ENCODE measurements at places on chromosomes 7 and 10. TPM values are rescaled to one million over a fixed set of nuclear protein-coding genes. Genes with fewer than 3 reads are reported as not detected.
A peak's percentile ranks its signal among the peaks of the same experiment; 100 is the strongest.

The DPP6 gene
- total RNA-seq, result 0.20 TPM

The ALKBH4 gene
- total RNA-seq, result 11.0 TPM

The GPR158 gene
- total RNA-seq, result 1.4 TPM

The MACC1 gene
- 0.04 TPM for total RNA-seq

The FAM221A gene
- 21.3 TPM for total RNA-seq

The DRGX gene
- total RNA-seq, result not detected

The PNLIP gene
- total RNA-seq, result 0.64 TPM

The EPO gene
- total RNA-seq, result not detected

The OPN4 gene
- total RNA-seq, result 0.11 TPM

The MET gene
- total RNA-seq, result 8.5 TPM

GRCh38 chr10:77392236-77392721 lies 245.3 kb downstream of the KCNMA1 start:
- ATAC-seq, result peak; percentile 11

DNA sequence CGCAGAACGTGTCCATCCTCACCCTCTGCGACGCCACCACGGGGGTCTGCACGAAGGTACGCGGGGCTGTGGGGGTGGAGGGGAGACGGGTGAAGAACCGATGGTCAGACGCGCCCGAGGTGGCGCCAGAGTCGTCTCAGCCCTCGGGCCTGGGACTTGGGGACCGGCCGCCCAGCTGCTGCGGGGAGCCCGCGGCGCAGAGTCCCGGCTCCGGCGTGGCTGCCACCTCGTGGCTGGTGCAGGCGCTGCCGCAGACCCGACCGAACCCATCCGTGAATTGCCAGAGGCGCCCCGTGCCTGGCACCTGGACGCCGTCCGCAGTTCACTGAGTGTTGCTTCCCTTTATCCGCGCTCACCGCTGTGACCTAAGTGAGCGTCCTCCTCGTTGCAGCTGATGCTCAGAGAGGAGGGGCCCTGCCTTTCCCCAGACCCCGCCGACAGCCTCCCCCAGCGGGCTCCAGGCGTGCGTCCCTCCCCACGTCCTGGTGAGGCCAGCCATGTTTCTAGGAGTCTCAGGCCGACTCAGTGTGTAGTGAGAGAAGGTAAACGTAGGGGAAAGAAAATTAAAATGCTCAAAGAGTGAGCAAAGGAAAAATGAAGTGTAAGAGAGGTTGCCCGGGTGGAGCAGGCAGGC lies 208.7 kb downstream of the PAXIP1 start:
- ATAC-seq, result no peak

DNA sequence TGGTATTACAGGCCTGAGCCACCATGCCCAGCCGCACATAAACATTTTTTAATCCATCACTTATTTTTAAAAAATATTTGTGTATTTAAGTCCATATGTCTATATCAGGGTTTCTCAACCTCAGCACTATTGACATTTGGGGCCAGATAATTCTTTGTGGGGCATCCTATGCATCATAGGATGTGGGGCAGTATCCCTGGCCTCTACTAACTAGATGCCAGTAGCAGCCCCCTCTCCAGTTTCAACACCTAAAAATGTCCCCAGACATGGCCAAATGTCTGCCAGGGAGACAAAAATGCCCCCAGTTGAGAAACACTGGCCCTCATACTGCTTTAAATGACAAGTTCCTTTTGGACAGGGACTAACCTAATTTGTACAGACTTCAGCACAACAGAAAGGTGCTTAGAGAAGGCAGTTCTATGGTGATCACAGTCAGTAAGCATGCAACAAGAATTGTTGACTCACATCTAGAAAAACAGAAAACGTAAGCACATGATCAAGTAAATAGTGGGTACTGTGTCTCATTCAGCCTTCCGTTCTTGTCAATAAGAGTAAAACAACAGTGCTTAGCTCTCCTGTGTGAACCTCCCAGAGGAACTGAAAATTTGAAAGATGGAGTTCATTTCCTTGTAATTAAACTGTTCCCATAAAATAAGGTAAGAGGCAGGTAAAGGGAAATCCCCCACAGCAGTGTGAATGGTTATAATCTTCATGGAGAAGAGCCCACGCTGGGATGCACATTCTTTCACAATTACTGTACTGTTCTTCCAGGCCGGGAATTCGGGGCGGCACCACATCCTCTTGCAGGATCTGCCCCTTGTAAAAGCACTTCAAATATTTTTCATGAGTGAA lies 17.3 kb upstream of the ADRB1 start:
- peak; percentile 87 for ATAC-seq

GRCh38 chr7:66776800-66777442 lies 36.4 kb downstream of the RABGEF1 start:
- no peak for ATAC-seq

DNA sequence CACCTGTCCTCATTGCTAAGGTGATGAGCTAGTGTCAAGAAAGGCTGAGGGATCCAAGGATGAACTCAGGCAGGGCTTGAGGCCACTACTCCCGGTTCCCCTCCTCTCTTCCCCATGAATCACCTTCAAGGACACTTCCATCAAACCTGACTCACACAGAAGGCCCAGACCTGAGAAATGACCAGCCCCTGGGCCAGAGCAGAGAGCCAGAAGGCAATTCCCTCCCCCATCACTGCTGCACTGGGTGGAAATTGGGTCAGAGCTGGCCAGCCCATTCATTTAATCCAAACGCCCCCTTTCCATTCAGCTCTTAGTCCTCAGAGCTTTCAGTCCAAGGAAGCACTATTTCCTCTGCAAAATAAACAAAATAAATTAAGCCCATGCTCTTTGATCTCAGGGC lies 182.0 kb downstream of the KCNMA1 start:
- ATAC-seq, result no peak

- no peak for ATAC-seq
Observed at GRCh38 chr10:84654671-84655070, 326.3 kb downstream of the CCSER2 start.

DNA sequence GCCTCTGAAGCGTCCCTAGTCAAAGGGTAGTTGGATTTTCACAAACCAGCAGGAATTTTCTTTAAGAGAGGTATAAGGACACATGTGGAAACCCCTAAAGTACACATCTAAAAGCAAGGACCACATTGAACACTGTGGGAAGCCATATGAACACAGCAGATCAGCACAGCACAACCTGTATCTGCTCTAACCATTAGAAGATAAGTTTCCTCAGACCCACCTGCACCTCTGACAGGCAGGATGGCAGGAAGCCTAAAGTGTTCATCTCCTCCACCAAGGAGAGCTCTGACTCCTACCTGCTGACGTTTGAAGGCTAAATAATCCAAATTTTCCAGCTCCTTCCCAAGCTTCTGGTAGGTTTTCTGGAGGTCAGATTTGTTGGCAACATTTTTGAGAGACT lies 174.4 kb downstream of the CTNNA3 start:
- no peak for ATAC-seq

- ATAC-seq, result no peak
Observed at GRCh38 chr10:3538291-3538655, 246.7 kb downstream of the KLF6 start.

GRCh38 chr7:22821702-22822485 lies 755 bp downstream of the TOMM7 start:
- peak; percentile 33 for ATAC-seq

DNA sequence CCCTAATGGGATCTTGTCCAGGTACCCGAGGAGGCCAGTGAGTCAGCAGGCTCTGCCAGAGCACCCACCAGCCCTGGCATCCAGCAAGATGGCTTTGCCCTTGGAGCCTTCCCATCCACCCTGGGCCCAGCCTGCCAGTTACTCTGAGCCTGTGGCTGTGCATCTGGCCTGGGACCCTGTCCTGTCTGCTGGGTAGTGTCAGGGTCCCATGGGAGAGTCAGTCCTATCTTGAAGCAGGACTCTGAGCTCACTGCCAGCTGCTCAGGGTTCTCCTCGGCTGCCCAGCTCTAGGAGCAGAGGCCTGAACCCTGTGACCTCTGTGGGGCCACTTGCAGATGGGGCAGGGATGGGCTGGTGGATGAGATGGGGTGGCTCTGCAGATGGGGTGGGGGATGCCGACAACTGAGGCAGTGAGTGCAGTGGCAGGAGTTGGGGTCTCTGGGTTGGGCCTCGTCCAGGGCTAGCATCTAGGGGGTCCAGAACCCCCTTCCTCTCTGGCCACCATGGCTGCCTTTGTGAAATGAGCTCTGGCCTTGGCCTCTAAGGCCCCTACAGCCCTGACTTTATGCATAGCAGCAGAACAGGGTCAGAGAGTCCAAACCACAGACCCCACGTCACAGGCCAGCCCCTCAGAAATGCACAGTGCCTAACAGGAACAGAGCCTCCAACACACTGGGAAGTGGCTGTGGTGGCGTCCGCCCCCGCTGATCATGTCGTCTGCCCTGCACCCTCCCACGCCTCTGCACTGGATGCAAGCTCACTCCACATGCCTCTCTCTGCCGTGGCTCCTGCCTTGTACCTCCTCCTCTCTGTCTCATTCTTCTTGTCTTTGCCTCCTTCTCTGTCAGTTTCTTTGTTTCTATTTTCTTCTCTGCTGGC lies 88.1 kb upstream of the RET start:
- no peak for ATAC-seq

DNA sequence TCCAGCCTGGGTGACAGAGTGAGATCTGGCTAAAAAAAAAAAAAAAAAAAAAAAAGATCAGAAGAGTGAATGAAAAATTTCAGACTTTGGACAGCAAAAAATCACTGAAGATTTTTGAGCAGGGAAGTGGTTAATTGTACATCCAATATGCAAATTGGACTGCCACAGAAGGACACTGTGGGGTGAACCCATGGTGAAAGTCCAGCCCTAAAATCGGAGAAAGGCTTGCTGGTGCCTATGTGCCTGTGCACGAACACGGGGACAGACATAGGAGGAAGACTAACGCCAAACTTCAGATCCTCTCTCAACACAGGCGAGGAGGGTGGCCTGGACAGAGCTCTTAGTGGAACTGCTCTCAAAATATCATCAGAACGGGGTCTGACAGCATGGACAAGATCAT lies 65.5 kb downstream of the FAM171A1 start:
- no peak for ATAC-seq

GRCh38 chr7:44073664-44074348 lies 8.4 kb upstream of the PGAM2 start:
- ATAC-seq, result peak; percentile 60

DNA sequence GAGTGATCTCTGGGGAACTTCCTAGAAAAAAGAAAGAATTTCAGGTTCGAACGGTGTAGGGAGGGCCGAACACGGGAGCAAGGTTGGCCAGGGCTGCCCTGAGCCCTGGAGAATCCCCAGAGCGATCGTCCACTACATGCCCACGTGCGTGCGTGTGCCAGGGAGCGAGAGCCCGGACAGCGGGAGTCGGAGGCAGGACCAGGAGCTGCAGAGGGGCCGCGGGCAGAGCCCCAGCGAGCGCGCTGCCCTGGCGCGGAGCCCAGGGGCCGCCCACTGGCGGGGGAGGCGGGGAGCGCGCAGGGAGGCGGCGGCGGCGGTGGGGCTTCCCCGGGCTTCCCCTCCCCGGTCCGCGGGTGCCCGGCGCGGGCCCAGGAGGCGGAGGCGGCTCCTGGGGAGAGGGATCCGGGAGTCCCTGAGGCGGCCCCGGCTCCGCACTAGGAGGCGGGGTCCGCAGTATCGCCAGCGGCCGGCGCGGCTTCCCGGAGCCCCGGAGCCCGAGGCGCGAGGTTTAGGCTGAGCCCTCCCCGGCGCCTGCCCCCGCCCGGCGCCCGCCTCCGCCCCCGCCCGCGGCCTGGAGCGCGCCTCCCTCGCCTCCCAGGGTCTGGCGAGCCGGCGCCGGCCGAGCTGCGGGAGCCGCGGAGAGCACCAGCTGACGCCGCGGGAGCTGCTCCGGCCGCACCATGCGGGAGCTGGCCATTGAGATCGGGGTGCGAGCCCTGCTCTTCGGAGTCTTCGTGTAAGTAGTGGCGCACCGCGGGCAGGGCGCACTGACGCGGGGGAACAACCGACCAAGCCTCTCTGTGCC lies at the start of gene PLPP4:
Gene PLPP4, plus strand, starts transcription at position 602 of the 805 bp plus-strand sequence. Its CDS starts 79 bp downstream, at position 681.
- peak; percentile 86 for ATAC-seq

- ATAC-seq, result no peak
Observed at GRCh38 chr7:11742496-11742895, 89.5 kb downstream of the THSD7A start.

DNA sequence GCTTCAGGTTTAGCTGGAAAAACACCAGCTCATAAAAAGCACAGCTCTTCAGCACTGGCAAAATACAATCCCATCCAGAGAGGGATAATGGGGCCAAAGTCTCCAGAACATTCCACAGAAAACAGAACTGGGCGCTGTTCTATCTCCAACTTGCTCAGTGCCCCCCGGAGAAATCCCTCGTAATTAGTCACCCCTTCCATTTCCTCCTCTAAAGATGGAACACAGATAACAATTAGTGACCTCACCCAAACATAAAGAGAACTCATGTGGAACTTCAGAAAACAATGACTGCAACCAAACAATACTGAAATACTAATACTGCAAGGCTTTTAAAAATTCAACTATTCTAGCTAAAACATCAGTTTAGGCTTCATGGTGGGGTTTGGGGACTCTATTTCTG lies 46.3 kb downstream of the KIAA1549 start:
- no peak for ATAC-seq

- ATAC-seq, result no peak
Observed at GRCh38 chr7:188174-188573, 4.2 kb upstream of the FAM20C start.

- no peak for ATAC-seq
Observed at GRCh38 chr7:80671744-80672143, 33.3 kb downstream of the CD36 start.

GRCh38 chr10:77692782-77693181 lies 55.2 kb upstream of the KCNMA1 start:
- ATAC-seq, result no peak

DNA sequence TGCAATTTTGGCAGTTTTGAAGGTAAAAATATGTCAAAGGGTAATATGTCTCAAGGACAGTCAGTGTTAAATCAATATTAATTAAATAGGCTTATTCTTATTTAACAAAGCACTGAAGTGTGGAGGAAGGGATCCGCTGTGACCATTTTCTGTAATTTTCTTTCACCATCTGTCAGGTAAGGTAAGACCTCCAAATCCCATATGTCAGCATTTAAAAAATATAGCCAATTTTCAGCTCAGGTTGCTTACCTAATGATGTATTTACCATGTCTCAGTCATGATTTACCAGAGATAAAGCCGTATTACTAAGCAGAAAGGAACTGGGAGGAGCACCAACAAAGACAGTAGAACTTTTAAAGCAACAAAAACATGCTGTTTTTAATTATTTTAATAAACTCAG lies 683.9 kb downstream of the CCSER2 start:
- no peak for ATAC-seq

DNA sequence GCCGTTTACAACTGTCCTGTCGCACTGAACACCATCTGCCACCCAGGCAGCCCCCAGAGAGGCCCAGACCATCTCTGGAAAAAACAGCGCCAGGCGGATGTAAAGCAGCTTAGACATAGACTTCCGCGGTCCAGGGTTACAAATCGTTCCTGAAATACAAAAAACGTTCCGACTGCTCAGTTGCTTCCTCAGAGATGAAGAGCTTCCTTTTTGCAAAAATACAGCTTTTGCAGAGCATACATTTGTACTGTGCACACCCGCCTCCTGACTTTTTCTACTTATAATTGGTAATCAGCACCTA lies 11.4 kb downstream of the DAGLB start:
- peak; percentile 29 for ATAC-seq

GRCh38 chr10:117425974-117426566 lies 50.8 kb upstream of the PDZD8 start:
- ATAC-seq, result no peak

GRCh38 chr10:77977934-77978333 lies 51.4 kb upstream of the DLG5 start:
- no peak for ATAC-seq
